ENCODE measurements at places on chromosomes 4 and X.

- DNase-seq, result no peak
Observed at GRCh38 chrX:40094041-40094899, 3.5 kb downstream of the BCOR start.

GRCh38 chr4:146330392-146330791 lies 116.1 kb downstream of the REELD1 start:
- no peak for DNase-seq

- no peak for DNase-seq
Observed at GRCh38 chr4:21205821-21206531, 505.7 kb downstream of the PACRGL start.

- DNase-seq, result no peak
Observed at GRCh38 chr4:141309874-141310273, 89.2 kb downstream of the ZNF330 start.

GRCh38 chr4:24774452-24774851 lies 20.9 kb upstream of the SOD3 start:
- no peak for DNase-seq

- DNase-seq, result no peak
Observed at GRCh38 chr4:53647547-53647946, 56.3 kb upstream of the LNX1 start.

GRCh38 chr4:87209182-87209581 lies 11.2 kb downstream of the KLHL8 start:
- DNase-seq, result no peak

- DNase-seq, result peak; percentile 75
Observed at GRCh38 chr4:120517966-120518365, 404.6 kb downstream of the PRDM5 start.

GRCh38 chrX:45422216-45422925 lies 221.7 kb upstream of the DIPK2B start:
- DNase-seq, result peak; percentile 1

- DNase-seq, result peak; percentile 29
Observed at GRCh38 chr4:57191523-57192034, 81.4 kb upstream of the IGFBP7 start.

- no peak for DNase-seq
Observed at GRCh38 chrX:96430756-96431455, 253.7 kb upstream of the DIAPH2 start.

GRCh38 chr4:146275370-146275769 lies 61.0 kb downstream of the REELD1 start:
- no peak for DNase-seq

- no peak for DNase-seq
Observed at GRCh38 chr4:18850867-18851266, 829.3 kb upstream of the LCORL start.

- DNase-seq, result peak; percentile 61
Observed at GRCh38 chrX:9569876-9570301, 105.0 kb downstream of the TBL1X start.

- DNase-seq, result no peak
Observed at GRCh38 chrX:85630901-85631300, 251.4 kb upstream of the POF1B start.

DNA sequence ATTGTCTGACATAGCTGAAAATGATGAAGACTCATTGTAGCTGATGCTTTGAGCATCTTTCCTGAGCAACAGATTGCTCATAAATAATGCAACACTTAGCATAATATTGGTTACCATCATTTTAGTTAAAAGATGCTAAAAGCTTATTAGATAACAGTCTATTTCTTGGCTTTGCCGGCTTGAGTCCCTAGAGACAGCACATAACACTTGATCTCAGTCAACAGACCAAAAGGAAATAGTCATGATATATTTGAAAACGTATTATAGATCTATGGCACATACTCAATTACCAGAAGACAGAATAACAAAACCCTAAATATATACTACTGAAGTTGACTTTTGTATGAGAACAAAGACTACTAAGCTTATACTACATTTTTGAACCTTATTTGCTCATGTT lies 846.7 kb upstream of the EPHA5 start:
- DNase-seq, result no peak

- DNase-seq, result no peak
Observed at GRCh38 chr4:48680848-48681568, 99.1 kb downstream of the FRYL start.

DNA sequence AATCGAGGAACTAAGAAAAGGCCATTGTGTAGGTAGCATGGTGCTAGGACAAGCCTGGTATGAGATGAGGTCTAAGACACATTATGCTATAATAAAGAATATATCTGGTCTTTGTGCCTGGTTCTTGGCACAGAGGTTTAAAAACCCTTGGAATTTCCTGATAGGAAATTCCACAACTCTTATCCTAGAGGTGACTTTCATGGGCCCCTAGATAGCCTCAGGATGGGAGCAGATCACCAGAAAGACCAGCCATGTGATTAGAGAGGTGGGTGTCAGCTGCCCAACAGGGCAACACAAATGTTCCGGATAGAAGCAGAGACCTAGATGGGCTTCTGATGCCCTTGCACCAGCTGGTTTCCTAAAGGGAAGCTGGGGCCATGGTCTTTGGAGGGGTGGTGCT lies 107.2 kb downstream of the SCD5 start:
- DNase-seq, result no peak

- no peak for DNase-seq
Observed at GRCh38 chrX:119469313-119469635, 1.0 kb downstream of the SLC25A5 start.

DNA sequence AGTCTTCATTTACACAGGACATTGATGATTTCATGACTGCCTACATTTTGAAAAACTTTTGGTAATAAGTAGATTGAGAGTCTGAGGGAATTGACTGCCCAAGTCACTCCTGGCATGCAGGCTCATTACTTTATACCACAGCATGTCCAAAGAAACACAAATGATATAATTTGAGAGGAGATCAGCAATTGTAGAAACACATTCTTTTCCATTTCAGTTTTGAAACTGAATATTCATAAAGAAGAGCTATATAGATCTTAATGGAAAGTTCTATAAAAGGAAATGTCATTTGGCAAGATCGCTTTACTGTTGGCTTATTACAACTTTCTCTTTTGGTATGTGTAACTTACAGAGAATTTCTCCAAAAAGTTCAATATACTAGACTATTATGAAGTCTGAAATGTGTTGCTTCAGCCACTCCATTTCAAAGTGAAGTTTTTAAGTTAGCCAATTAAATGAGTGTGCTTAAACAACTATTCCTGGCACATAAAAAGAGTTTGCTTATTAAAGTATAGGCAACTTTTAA lies 158.0 kb downstream of the ARAP2 start:
- no peak for DNase-seq

- no peak for DNase-seq
Observed at GRCh38 chr4:119238068-119238722, 25.7 kb downstream of the USP53 start.

GRCh38 chr4:68346461-68346860 lies 3.4 kb downstream of the YTHDC1 start:
- DNase-seq, result no peak

- DNase-seq, result no peak
Observed at GRCh38 chrX:38982370-38982769, 181.1 kb downstream of the MID1IP1 start.

DNA sequence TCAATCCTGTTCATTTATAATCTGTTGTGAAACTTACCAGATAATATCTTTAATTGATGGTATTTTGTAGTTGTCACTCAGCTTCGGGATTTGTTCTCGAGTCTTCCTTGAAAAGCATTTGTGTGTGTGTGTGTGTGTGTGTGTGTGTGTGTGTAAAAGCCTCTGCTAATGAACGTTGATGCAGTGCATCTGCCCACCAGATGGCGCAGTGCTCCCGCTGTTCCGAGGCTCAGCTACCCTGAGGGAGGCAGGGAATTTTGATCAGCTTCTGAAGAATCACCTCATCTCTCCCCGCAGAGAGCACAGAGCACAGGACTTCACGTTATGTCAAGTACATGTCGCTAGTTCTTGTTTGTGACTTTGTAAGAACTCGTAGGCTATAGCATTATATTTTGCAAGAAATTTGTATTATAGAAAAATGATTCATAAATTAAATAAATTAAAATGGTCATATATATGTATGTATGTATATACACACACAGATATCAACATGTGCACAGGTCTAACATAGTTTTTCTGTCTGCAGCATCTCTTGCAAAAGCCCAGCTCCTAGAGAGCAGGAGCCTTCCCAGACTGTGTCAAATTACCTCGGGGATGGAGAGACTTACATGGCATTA lies 316.7 kb upstream of the IGFBP7 start:
- peak; percentile 82 for DNase-seq

GRCh38 chr4:3880615-3881120 lies 114.5 kb downstream of the ADRA2C start:
- peak; percentile 30 for DNase-seq

GRCh38 chr4:88765729-88766128 lies 68.1 kb upstream of the NAP1L5 start:
- DNase-seq, result peak; percentile 85

GRCh38 chrX:47846040-47846439 lies 9.3 kb downstream of the ZNF81 start:
- no peak for DNase-seq

DNA sequence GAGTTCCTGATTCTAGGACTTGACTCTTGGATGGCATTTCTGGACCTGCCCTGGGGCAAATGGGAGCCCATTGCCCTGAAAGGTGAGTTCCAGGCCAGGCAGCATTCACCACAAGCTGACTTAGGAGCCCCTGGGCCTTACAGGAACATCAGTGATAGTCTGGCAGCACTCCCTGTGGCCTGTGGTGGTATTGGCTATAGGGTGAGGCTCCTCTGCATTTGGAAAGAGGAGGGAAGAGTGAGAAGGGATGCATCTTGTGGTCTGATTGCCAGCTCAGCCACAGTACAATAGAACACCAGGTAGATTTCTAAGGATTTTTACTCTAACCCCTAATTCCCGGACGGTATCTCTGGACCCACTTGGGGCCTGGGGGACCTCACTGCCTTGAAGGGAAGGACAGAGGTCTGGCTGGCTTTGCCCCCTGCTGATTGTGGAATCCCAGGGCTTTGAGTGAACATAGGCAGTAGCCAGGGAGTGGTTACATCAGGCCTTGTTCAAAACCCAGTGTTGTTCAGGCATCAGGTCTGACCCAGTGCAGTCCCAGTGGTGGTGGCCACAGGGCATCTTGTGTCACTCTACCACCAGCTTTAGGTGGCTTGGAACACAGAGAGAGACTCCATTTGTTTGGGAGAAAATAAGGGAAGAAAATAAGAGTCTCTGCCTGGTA lies 32.9 kb downstream of the MAGED4 start:
- no peak for DNase-seq

DNA sequence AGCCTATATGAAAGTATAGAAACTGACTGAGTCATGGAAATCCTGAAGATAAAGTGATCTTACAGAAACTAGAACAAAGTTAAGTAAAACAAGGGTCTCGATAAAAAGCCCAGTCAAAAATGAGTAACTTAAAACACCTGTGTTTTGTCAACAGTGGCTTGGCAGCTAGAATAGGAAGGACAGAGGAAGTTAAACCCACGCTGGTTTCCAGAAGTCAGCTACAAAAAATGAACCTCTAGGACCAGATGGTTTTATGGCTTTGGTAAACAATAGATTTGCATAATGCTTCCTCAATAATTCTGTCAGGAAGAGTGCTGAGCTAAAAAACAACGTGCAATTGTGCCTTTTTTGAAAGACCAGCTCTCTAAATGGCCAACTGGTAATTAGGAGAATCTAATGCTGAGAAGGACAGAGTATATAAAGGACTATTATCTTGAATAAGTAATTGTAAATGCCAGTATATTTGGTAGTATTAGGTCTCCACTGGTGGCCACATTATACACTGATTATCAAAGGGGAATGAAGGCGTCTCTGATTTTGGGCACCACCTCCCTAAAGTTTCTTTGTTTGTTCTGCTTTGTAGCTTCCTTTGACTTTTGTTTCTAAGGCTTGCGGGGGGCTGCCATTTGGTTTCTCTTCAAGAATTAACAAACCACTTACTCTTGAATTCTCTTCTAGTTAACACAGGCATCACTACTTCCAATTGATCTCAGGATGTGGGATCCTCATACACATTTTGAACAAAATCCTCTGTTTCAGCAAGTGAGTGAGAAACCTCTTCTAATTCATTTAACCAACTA lies 72.2 kb upstream of the PPP3CA start:
- peak; percentile 55 for DNase-seq

- DNase-seq, result no peak
Observed at GRCh38 chr4:19999276-19999675, 252.4 kb upstream of the SLIT2 start.

GRCh38 chrX:148416931-148417330 lies 83.5 kb upstream of the AFF2 start:
- peak; percentile 64 for DNase-seq

DNA sequence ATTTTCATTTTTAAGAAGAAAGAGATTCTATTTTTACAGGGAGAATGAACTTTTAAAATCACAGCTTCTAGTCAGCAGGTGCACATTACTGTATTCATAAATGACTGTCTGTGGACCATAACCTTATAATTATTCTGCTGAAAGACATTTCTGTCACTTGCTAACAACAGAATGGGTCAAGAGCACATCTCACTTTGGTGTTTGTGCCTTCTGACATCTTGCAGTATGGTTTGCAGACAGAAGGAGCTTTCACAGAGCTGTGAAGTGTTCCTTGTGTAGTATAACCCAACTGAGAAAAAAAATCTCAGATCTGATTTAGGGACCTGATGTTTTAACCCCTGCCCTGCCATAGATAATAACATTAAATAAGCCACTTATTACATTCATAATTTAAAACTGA lies 131.4 kb upstream of the CTSO start:
- DNase-seq, result no peak

DNA sequence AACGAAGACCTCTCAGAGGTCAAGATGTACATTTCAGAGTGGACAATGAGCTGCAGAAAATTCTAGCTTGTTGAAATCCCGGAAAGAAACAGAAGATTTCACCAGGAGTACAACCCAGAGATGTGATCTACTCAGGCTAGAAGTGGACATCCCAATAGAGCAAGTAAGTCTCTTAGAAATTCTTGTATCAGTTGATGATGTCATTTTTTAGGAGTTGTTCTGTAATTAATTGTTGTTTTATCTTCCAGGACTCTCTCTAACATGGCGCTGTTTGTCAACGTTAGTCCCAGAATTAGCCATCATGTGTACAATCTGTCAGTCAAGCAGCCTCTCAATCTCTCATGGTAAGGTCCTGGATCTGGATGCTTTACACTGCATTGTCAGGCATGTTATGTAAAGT lies 174.4 kb downstream of the GRIA3 start:
- DNase-seq, result no peak

GRCh38 chr4:39233783-39234182 lies 51.5 kb downstream of the WDR19 start:
- no peak for DNase-seq

GRCh38 chr4:183989461-183989860 lies 84.4 kb downstream of the STOX2 start:
- peak; percentile 30 for DNase-seq

- peak; percentile 7 for DNase-seq
Observed at GRCh38 chrX:8273451-8273895, 102.4 kb upstream of the VCX2 start.

GRCh38 chr4:2458546-2459491 lies 10.1 kb upstream of the RNF4 start:
- no peak for DNase-seq

- no peak for DNase-seq
Observed at GRCh38 chrX:784829-785228, 154.2 kb downstream of the SHOX start.

GRCh38 chr4:27248829-27249228 lies 388.2 kb downstream of the STIM2 start:
- peak; percentile 1 for DNase-seq
